Posterior cingulate gyrus (tissue), 11 donors: ENCODE measurements at places on chromosomes 12 and 14.

DNA sequence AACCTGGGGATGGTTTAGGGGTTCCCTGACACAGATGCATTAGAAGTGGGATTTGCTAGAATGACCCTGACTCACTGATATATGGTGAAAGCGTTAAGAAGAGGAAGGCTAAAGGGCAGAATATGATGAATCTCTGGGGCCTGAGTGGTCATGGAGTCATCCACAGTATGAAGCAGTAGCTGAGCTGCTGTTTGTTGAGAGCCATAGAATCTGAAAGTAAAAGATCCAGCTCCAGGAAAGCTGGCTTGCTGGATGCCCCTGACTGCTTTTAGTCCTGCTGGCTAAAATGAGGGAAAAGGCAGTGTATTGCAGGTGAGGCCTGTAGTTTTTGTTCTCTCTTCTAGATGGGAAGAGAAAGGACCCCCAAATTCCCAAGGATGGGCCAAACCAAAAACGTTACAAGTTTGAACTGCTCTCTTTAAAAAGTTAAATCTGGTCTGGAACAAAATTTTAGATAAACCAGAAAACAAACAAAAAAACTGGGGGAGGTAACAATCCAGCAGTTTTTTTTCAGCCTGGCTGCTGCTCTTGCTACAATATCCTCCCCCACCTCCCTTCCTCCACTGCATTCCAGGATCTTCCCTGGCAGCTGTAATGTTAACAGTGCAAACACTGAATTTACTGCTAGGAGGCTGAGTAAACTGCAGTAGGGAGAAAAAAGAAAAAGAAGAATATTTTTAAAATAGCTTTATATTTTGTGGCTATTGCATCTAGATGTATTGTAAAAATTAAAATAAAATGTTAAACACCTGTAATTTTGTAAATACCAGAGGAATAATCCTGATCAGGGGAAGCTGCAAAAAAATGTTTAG is 16.5 kb downstream of the SEL1L start:
- no peak for DNase-seq

DNA sequence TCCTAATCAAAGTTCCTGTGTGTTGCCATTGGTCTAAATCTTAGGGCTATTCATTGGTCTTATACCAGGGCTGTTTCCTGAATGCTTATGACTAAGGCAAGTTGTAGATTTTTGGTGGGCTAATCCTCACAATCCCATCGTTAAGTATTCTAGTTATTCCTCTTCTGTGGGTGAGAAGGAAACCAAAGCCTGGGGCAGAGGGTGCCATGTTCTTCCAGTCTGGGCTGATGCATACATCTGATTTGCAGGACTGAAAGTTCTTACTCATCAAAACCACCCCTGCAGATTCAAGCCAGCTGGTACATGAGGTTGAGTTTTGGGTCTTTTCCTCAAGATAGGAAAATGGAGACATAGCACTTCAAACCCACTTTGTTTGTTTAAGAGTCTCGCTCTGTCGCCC is 25.7 kb downstream of the PPP1CC start:
- no peak for DNase-seq

GRCh38 chr14:30058401-30058800 is 130.8 kb upstream of the PRKD1 start:
- no peak for DNase-seq

DNA sequence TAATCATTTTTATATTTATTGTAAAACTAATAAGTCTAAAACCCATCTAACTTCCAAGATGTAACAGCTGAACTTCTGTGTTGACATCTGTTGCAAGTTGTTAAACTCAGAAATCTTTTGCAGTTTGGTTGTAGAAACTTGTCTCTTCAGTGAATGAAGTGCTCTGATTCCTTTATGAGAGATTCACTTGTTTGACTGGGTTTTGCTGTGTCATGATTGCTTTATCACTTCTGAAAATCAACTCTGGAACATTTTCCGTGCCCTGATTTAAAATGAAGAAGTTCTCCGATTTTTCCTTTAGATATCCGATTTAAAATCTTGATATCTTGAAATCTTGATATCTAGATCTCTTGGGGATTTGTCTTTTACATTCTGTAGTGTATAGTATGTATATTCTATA is 65.1 kb downstream of the DIP2B start:
- no peak for DNase-seq

DNA sequence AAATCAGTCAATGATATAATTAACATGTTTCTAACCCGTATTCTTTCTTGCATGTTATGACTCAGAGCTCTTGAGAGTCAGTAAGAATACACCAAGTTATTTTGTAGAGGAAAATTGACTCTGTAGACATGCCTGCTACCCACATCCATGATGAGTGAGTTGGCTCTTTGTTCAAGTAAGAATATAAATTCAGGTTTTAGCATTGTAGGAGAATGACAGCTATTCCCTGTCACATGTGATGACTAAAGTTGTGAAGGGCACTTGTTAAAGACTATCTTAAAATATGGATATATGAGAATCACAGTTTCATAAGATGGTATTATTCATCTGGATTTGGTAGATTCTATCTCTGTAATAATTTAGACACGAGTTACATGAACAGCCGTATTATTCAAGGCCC is 209.1 kb downstream of the CCDC59 start:
- DNase-seq, result no peak
